ENCODE measurements at places on chromosomes 1 and 21. TPM values are rescaled to one million over a fixed set of nuclear protein-coding genes. Genes with fewer than 3 reads are reported as not detected.
A peak's percentile ranks its signal among the peaks of the same experiment; 100 is the strongest.

The CCSAP gene
- 3.2 TPM for total RNA-seq

- H3K27me3 ChIP-seq: no peaks in the 10 kb centered on the region
- H3K36me3 ChIP-seq: no peaks in the 10 kb centered on the region
- no peak overlapping the region for H3K4me3 ChIP-seq
- no peaks in the 10 kb centered on the region for H3K4me1 ChIP-seq
Observed at GRCh38 chr1:111795401-111795800, 39.7 kb downstream of the DDX20 start.

DNA sequence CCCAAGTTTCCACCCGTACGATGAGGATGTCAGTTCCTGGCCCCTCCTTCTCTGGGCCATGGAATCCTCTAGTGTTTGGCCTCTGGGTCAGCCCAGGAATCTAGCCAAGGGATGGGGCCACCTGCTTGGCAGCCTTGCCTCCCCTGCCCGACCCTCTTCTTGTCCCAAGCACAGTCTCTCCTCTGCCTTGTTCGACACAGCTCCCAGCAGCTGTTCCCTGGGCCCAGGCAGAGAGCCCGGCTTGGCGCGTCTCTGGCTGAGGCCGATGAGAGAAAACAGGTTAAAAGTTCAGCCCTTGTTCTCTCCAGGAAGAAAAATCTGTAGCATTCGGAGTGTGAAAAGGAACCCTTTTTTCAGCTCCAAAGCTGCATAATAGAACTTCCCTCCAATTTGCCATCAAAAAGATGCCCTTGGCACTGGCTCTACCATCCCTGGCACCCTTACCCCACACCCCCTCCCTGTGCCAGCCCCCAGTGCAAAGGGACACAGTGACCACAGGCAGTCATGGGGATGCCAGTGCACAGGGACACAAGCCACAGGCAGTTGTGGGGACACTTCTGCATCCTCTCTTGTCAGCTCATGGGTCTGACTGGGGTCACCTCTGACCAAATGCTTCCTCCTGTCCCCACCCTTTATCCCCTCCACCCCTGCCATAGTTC is 68.4 kb downstream of the EPHB2 start:
- H3K4me1 ChIP-seq: peaks cover 16% of the 10 kb centered on the region
- no peak overlapping the region for H3K4me3 ChIP-seq
- H3K27ac ChIP-seq: peak overlapping the region; percentile 31
- DNase-seq: peak; percentile 44
- no peaks in the 10 kb centered on the region for H3K27me3 ChIP-seq

GRCh38 chr1:34549199-34549598 is 205.6 kb upstream of the GJB5 start:
- H3K4me3 ChIP-seq: no peak overlapping the region
- H3K27me3 ChIP-seq: no peaks in the 10 kb centered on the region
- no peak overlapping the region for H3K27ac ChIP-seq
- no peaks in the 10 kb centered on the region for H3K4me1 ChIP-seq
- DNase-seq: no peak

DNA sequence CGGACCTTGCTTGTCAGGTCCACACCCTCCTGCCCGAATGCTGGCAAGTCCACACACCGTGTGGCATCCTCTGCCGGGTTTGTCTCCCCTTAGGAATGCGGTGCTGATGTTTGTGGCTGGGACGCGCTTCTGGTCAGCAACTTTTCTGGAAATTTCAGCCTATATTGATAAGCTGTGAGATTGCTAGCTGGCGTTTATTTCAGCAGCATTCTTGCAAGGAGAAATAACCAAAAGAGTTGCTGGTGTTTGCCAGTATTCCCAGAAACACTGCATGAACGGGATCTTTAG is 601 bp downstream of the CEPT1 start:
- no peaks in the 10 kb centered on the region for H3K36me3 ChIP-seq
- peak overlapping the region; percentile 68 for H3K27ac ChIP-seq
- H3K4me3 ChIP-seq: peak overlapping the region; percentile 66
- no peak for DNase-seq
- H3K4me1 ChIP-seq: peaks cover 14% of the 10 kb centered on the region

DNA sequence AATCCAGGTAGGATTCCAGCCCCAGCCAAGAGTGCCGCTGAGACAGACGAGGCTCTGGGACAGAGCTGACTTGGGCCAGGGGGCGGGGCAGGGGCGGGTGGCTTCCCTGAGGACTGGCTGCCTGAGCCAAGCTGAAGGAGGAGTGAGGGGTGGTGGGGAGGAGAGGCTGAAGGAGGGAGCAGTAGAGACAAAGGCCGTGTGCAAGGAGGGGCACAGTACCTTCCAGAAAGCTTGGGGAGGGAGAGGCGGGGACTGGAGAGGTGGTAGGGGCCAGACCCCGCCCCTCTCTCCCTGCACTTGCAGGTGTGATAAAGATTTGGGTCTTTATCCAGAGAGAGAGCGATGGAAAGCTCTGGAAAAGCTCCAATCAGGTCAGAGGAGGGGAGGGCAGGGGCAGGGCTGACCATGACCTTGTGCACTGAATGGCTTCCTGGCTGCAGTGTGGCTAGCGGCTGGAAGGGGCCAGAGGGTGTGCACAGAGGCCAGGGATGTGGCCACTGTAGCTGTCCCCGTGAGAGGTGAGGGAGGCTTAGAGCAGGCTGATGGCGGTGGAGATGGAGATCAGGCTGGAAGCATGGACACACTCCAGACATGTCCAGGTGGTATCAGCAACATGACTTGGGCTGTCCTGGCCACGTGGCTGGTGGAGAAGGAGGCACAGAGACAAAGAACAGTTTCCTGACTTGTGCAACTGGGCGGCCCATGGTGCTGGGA is 6.7 kb upstream of the EPHA8 start:
- peak; percentile 6 for DNase-seq
- no peaks in the 10 kb centered on the region for H3K36me3 ChIP-seq
- no peaks in the 10 kb centered on the region for H3K27me3 ChIP-seq
- H3K4me3 ChIP-seq: no peak overlapping the region
- no peaks in the 10 kb centered on the region for H3K4me1 ChIP-seq
- H3K27ac ChIP-seq: no peak overlapping the region
